ENCODE measurements at places on chromosomes 12 and 14.
A peak's percentile ranks its signal among the peaks of the same experiment; 100 is the strongest.

- no peak for ATAC-seq
These were observed 2.9 kb upstream of the HMGA2 start for GRCh38 chr12:65821336-65821735.

DNA sequence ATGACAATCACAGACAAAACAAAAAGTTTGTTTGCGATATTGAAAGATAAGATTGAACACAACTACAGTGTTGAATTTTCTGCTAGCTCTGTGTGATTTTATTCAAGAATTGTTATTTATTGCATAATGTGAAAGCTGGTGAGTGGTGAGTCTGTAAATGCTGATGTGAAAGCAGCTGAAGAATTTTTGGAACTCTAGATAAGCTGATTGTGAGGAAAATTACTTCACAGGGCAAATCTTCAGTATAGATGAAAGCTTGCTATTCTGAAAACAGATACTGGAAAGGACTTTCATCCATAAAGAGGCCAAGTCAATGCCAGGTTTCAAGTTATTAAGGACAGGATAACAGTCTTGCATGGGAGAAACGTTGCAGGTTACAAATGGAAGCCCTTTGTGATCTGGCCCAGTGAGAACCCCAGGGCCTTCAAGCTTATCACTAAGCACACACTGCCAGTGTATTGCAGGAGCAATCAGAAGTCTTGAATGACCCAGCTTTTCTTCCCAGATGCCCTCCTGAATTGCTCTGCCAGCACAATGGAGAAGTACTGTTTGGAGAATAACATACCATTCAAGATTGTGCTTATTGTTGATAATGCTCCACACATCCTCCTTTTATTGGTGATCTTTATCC is 153.7 kb downstream of the PCNX1 start:
- no peak for ATAC-seq

- ATAC-seq = no peak
These were observed 42.8 kb upstream of the CRADD start for GRCh38 chr12:93634416-93634815.

DNA sequence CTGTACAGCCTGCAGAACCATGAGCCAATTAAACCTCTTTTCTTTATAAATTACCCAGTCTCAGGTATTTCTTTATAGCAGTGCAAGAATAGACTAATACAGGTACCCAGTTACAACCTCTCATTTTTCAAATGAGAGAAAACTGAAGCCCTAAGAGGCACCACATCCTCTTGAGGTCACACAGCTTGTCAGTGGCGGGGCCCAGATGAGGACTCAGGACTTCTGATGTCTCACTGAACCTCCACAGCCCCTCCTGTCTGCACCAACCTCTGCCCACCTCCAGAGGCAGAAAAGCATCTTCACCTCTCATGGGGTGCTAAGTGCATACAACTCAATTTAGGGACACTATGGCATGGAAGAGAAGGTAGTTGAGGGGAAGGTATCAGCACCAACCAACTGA is 120.7 kb downstream of the CRACR2A start:
- ATAC-seq = no peak

DNA sequence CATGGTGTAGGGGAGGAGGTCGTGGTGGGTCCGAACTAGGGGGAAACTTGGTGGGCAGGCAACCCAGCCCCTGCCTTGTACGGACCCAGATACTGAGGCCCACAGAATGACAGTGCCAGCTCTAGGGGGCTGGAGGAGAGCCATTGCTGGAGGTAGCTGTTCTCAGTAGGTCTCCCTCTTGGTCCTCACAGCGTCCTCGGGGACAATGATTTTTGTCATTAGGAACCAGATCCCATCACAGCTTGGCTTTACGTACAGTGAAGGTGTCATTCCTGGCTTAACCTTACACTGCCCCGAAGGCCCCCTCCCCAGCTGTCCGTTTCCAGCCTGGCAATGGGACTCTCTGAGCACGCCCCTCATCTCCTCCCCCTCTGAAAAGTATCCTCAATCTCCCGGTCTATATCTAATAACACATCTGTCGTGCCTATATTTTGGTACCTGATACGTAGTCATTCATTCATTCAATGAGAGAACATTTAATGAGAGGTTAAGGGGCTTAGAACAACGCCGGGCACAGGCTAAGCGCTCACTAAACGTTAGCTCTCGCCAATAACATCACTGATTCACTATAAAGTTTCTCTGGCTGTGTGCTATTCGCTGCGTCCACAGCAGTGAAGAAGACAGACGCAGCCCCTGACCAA is 597 bp upstream of the DYNC1H1 start:
- no peak for ATAC-seq

GRCh38 chr14:63487724-63488123 is 55.5 kb downstream of the PPP2R5E start:
- no peak for ATAC-seq

DNA sequence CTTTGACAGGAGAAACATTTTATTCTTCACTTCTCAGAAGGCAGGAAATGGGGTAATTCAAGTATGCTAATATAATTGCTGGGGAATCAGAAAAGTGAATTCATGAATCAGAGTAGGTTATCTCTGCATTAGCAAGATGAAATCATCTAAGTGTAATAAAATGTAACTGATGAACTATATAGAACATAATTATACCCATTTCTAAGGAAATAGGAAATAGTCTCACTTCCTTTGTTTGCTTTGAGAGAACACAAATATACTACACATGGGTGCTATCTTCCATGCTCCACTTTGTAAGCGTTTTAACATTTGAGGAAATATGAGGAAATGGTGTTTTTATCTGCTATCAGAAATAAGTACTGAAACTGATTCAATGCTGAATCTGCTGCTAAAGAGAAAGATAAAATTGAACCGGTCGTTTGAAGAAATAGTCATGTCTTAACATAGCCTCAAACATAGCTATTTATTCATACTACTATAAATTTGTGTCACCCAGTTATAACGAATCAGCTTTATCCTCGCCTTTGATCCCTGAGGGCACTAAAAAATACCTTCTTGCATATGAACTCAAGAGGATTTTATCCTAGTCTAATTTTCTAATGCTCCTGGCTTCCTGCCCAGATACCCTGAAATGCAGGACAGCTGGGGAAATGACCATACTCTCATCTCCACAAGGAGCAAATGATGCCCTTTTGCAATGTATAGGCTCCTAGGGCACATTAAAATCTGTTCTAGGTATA is 696.0 kb downstream of the C12orf50 start:
- no peak for ATAC-seq

GRCh38 chr14:34781242-34781641 is 66.8 kb upstream of the CFL2 start:
- peak; percentile 76 for ATAC-seq

GRCh38 chr12:125263385-125263784 is 198.2 kb downstream of the AACS start:
- no peak for ATAC-seq

GRCh38 chr12:68873316-68873715 is 59.7 kb downstream of the CPM start:
- no peak for ATAC-seq

GRCh38 chr14:49851813-49852212 is 775 bp downstream of the NEMF start:
- ATAC-seq = no peak

GRCh38 chr12:1403417-1403816 is 191.0 kb downstream of the FBXL14 start:
- ATAC-seq = no peak

- peak; percentile 45 for ATAC-seq
These were observed 1108.8 kb upstream of the SEL1L start for GRCh38 chr14:82642425-82642824.

DNA sequence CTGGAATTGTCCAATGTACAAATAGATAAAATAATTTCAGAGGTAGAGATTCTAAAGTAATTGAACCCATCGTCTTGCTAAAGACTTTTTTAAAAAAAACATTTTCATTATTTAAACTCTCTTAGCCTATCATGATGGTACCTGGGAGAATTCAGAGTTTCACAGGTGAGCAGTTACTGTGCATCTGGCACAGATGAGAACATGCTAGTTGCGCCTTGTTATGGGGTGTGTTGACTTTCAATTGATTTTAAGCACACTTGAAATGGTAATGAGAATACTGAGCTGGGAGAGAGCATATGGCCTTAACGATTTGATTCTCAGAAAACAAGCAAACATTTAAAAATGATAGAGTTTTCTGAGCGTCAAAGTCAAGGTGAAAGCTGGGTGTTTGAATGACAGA is 66.6 kb downstream of the FLRT2 start:
- ATAC-seq = no peak

DNA sequence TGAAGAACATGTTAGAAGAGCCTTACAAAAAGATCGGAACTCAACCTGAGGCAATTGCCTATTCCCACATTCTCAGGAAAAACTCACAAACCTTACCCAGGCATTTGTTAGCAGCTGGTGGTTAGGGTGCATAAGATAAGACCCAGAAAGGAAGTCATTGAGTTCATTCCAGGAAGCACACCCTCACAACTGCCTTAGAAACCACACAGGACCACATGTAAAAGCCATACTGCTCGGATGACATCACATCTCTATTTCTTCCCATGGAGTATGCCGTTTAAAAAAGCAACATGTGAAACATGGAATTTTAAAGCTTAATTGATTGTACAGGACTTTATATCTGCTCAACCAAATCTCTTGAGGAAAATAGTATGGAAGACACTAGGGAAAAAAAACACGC is 411.2 kb downstream of the DAD1 start:
- no peak for ATAC-seq

DNA sequence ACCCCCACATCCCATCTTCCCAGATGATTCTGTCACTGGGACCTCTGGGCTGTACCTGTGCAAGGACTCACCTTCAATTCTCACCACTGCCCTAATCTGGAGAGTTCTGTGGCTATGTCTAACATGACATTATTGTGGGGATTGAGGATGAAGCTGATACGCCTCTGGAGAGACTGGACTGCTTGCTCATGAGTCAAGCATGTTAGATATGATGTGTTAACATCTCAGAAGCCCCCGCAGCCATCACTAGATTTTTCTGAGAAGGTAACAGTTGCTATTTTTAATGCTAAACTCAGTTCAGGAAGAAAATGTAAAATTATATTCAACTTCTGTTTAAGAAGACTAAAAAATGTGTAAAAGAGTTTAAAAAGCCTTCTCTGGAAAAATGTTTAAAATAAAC is 25.7 kb downstream of the JKAMP start:
- no peak for ATAC-seq

DNA sequence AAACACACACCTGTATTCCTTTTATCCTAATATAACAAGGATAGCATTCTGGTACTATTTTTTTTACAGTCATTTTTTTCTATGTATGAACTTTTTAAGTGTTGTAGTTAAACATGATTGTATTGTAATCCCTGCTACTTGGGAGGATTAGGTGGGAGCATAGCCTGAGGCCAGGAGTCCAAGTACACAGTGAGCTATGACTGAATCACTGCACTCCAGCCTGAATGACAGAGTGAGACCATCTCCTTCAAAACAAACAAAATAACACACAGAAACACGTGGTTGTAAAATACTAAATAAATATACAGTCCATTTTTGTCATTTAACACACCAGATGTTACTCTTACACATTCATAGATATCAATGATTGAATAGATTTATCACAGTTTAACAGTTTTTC is 56.9 kb downstream of the MAP4K5 start:
- no peak for ATAC-seq

All from esophagus mucosa (tissue), 1 donor.